Activated CD8-positive, alpha-beta memory T cell treated with anti-CD3 and anti-CD28 coated beads for 24 hours (primary cell): ENCODE measurements at places on chromosomes 4 and X.
A peak's percentile ranks its signal among the peaks of the same experiment; 100 is the strongest.

DNA sequence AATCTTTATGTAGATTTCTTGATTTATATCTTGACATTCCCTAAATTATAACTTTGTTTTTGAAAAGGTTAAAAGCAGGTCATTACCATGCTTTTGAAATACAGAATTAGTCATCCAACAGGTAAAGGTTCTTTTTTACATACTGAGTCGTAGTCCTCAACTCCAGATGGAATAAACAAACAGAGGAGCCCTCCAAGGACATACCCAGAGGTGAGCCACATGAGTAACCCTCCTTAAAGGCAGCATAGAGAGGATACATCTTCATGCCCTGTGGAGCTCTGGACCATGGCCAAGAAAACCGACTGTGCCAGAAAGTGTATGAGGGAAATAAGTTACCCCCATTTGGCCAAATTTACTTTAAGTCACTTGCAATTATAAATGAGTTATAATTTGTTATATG, 95.3 kb upstream of the MCF2 start:
- no peak for DNase-seq

GRCh38 chrX:9644335-9644734, 121.3 kb downstream of the GPR143 start:
- peak; percentile 57 for DNase-seq

- DNase-seq, result no peak
These were observed 143.2 kb upstream of the DGKK start for GRCh38 chrX:50613846-50614245.

DNA sequence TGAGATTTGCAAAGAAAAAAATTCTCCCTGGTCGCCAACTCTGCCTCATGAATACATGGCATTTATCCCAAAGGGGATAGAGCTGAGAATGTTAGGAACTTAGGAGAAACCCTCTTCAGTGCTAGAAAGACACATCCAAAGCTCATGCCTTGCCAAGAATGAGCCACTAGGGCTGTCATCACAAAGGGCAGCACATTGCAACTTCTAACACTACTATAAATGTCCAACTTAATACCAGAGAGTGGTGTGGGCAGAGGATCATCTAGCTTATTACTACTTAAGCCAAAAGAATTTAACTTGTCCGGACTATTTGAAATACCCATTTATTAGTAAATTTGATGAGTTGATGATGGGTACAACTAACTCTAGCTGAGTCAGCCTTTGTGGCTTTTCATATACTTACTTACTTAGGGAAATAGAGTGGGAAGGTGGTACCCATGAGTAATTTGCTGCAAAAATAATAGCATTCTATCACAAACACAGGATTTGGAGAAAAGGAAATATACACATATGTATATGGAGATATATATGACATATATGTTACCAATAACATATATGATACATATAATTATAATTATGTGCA, 66.3 kb upstream of the GAB1 start:
- no peak for DNase-seq
